ENCODE measurements at places on chromosomes 1 and 21.

GRCh38 chr1:7401814-7402547, 369.1 kb upstream of the VAMP3 start:
- peak; percentile 100 for DNase-seq

DNA sequence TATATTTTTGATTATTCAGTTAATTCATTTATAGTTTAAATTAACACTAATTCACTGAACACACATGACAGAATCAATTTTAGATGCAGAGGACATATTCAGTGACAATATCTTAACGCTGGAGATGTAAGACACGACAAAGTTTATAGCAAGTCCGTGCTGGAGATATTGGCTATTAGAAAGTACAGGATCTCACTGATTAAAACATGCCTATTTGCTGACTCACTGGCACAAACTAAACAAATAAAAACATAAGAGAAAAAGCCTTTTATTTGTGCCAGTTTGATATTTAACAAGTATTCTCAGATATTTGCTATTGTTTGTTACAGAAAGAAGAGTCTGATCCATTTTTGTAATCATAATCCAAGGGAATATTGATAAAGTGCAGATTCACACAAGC, 1122.9 kb upstream of the B3GALT2 start:
- no peak for DNase-seq

DNA sequence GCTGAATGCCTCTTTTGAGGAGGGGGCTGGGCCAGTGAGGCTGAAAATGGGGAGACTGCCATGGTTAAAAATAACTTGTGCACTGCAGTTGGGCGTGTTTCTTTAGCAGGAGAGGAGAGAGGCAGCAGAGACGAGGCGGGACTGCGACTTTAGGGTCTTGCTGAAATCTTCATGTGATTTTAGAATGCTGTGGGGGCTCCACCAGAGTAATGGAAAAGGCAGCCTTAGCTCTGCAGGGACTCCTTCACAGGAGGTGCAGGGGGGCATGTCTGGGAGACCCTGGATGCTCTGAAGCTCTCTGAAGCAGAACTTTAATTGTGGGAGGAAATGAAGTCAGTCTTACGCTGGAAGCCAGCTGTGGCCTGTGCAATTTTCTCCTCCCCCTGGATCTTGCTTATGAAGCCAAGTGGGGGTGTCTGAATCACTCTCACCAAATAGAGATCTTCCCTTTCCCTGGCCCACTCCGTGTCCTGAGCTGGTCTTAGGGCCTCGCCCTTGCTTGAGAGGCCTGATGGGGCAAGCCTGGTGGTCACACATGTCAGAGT, 60.8 kb downstream of the NDUFS5 start:
- no peak for DNase-seq

DNA sequence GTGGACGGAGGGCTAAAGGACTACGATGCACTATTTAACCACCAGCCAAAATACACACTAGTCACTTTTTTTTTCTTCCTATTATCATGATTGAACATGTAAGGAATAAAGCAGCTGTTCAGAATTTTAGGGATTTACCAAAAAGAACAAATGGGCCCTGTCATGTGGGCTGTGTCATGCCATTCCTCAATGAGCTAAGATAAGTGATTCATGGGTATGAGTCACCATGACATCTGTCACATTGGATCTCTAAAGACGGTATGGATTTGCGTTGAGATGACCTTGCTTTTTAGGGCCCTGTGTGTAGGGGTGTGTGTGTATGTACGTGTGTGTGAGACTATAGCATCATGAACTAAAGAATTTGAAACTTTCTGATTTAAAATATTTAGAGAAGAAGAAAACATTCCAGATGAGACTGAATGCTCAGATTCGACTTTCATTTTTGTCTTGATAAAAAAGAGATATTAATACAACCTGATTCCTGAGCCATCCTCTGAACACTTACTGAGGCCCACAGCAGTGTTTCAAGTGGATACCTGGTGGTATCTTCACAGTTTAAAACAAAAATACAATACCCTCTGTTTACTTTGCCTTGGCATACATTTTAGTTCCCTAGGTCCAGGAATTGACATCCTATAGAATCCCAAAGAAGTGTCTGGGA, 246.1 kb upstream of the DUSP10 start:
- DNase-seq, result no peak

GRCh38 chr1:61910035-61910434, 167.8 kb downstream of the PATJ start:
- DNase-seq, result no peak

DNA sequence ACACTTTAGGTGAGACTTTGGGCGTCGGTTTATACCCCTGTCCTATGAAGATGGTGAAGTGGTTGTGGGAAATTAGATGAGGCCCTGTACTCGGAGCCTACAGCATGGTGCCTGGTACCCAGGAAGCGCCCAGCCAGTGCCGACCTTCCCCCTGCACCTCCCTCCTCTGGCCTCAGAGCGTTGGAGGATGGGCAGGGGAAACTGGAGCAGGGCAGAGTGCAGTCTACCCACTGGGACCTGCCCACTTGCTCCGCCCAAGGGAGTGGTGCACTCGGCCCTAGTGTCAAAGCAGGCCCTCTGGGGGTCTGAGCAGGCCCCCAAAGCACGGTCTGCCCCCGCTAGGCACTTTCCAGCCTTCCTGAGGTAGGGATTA, 13.0 kb upstream of the TTC22 start:
- DNase-seq, result no peak

GRCh38 chr1:59401581-59401980, 104.7 kb downstream of the FGGY start:
- no peak for DNase-seq

DNA sequence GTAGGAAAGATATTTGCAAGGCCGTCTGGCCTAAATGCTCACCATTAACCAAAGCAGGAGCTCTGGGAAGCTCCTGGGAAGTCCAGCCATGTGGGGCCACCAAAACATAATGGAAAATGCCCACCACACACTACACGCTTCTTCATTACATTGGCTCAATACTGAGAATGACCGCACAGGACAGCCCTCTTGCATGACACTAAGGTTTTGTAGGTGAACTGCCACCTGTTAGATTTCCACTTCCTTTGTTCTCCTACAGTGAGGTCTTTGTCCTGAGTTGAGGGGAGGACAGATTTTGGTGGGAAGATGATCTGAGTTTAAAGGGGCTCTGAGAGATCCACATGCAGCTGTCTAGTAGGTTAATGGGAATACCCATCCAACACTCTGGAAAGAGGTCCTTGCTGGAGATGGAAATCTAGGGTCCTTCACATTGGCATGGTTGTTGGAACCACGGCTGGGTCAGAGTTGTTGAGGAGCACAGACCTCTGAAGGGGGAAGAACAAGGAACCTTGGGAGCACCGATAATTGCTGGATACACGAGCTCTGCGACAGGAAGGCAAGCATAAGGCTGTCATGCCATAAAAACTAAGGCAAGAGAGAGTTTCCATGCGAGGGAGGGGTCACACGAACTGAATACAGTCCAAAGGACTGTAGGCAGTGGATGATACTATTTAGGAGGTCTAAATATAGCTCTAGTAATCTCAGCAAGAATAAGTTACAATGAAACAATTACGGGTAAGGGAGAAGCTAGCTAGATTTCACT, 105.5 kb upstream of the IRF2BP2 start:
- no peak for DNase-seq

GRCh38 chr1:223345720-223346119, 18.3 kb downstream of the SUSD4 start:
- DNase-seq, result no peak

- DNase-seq, result no peak
Observed at GRCh38 chr1:117669572-117669971, 63.7 kb downstream of the TENT5C start.

GRCh38 chr1:93810316-93810715, 68.7 kb downstream of the DNTTIP2 start:
- no peak for DNase-seq

GRCh38 chr1:11952455-11953109, 18.1 kb downstream of the PLOD1 start:
- no peak for DNase-seq

DNA sequence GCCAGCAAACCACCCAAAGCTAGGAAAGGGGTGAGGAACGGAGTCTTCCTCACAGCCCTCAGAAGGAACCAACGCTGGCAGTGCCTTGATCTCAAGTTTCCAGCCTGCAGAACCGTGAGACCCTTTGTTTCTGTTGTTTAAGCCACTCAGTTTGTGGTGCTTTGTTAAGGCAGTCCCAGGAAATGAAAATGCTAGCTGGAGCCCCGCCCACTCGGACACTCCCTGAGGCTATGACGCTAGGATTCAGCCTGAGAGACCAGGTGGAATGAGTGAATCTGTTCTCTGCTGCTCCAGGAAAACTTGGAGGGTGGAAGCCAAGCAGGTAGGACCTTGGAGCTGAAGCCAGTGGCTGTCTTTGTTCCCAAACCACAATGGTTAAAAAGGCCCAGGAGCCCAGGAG, 196.5 kb upstream of the POU3F1 start:
- no peak for DNase-seq

- no peak for DNase-seq
Observed at GRCh38 chr21:39968010-39968409, 100.8 kb downstream of the PCP4 start.

DNA sequence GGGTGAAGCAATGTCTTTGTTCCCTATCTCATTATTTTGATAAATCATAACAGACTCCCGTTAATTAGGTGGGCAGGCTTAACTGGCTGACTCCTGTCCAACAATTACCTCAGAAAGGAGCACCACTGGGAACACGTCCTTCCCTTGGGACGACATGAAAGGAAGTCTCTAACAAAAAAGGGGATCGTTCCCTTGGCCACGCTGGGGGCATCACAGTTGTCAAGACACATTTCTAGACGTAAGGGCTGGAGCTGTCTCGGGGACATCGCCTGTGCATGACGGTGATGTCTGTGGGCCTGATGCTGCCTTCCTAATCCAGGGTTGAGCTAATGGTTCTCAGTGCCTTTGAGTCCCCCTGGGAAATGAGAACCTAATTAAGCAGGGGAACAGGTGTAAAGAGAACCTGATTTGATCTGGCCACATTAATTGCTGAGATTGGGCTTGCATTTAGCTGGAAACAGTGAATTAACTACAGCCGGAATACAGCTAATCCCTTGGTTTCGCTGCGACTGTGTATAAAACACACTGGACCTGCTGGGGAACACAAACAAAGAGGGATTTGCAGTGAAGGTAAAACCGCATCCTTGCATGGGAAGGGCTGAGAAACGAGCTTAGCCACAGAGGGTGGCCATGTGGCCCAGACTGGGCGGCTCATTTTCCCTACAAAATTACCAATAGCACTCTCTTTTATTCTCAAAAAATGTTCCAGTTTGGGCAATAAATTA, 111.8 kb downstream of the MRPS6 start:
- no peak for DNase-seq

GRCh38 chr1:179302070-179302469, 8.5 kb downstream of the SOAT1 start:
- DNase-seq, result no peak

- DNase-seq, result no peak
Observed at GRCh38 chr1:203508463-203509073, 14.6 kb downstream of the OPTC start.

GRCh38 chr21:31343680-31344480, at the start of gene TIAM1:
TIAM1 (minus strand) TSS chr21:31344261; CDS start chr21:31266972, 77,289 bp downstream.
- no peak for DNase-seq

DNA sequence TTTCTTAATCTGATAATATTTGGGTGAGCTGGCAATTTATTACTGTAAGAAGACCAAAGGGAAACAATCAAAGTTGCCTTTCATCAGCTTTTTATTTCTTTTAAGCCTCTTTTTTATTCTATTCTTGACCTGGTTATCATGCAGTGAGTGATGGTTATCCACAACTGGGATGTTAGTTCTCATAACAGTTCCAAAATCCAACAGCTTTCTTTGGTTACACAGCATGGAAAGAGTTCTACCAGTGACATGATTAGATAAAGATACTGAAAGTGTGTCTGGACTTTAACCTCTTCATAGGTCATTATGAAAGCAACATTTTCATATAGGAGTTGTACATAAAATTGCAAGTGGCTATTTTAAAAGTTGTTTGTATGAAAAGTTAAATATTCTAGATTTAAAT, 163.0 kb downstream of the SYT2 start:
- no peak for DNase-seq

GRCh38 chr1:11648732-11649158, 5.5 kb downstream of the FBXO2 start:
- no peak for DNase-seq

- no peak for DNase-seq
Observed at GRCh38 chr1:225406976-225407725, 20.7 kb downstream of the LBR start.

DNA sequence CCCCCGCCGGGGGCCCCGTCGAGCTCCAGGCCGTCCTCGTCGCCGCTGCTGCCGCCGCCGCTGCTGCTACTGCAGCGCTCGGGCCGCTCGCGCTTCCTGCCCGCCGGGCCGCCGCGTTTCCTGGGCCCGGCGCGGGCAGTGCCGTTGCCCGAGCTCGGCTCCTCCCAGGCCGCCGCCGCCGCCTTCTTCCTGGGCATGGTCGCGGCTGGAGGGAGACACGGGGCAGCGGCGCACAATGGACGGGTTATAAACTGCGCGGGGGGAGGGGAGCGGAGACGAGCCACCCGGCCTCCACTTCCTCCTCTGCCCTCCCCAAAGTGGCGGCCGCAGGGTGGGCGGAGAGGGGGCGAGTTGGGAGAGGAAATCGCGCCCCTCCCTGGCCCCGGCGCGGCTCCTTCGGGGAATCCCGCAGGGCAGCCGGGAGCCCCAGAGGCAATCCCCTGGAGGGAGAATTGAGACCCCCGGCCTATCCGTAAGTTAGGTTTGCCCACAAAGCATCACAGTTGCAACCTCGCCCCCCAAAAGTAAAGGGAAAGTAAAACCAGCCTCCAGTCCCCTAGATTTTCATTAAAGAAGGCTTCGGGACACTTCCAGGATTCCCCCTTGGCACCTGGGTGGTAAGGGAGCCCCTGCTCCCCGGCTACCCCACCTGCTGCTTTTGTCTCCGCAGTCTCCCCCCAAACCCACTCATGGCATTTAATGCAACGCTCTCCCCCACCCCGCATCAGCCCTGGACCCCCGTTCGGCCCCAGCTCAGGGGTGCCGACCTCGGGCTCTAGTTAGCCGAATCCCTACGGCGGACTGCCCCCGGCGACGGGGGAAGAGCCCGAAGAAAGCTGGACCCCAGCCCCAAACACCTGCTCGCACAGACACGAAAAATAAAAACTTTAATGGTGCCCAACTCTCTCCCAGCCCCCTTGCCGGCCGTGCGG, 893 bp downstream of the RCC2 start:
- no peak for DNase-seq

Data from kidney epithelial cell (primary cell).